ENCODE measurements at places on chromosomes 5 and 9.
A peak's percentile ranks its signal among the peaks of the same experiment; 100 is the strongest.

DNA sequence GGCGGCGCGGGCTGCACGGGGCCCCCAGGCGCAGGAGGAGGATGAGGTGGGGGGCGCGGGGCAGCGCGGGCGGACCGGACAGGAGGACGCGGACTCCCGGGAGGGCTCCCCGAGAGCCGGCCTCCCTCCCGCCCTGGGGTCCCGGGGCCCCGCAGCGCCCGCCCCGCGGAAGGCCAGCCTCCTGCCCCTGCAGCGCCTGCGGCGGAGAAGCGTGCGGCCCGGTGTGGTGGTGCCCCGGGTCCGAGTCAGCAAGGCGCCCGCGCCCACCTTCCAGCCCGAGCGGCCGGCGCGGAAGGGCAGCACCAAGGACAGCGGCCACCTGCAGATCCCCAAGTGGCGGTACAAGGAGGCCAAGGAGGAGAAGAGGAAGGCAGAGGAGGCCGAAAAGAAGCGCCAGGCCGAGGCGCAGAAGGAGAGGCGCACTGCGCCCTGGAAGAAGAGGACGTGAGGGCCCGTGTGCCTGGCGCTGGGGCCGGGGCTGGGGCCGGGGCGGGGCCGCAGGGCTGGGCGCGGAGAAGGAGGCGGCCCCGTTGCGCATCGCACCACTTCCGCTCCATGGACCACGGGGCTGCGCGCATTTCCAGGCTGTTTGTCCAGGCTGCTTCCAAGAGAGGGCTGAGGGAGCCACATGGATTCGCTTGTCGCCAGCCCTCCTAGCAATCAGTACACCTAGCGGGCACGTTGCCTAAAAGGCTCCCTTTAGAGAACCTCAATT is 86.0 kb downstream of the ANKRD33B start:
- DNase-seq, result peak; percentile 51

DNA sequence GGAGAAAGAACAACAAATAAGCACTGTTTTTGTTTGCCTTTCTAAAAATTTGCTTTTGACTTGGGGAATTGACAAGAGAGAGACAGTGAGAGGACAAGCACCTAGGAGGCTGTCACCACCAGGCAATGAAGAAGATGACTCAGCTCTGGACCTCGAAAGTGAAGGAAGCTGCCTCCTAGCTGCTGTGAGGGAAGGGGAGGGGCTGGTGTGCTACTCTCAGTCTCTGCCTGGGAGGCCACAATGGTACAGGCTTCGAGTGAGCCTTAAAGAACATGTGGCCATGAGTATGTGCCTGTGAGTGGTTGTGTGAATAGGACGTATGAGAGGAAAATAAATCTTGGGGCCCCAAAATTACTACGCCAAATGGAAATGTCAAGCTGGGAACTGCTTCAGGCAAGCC is 7.1 kb upstream of the PLK2 start:
- no peak for DNase-seq

DNA sequence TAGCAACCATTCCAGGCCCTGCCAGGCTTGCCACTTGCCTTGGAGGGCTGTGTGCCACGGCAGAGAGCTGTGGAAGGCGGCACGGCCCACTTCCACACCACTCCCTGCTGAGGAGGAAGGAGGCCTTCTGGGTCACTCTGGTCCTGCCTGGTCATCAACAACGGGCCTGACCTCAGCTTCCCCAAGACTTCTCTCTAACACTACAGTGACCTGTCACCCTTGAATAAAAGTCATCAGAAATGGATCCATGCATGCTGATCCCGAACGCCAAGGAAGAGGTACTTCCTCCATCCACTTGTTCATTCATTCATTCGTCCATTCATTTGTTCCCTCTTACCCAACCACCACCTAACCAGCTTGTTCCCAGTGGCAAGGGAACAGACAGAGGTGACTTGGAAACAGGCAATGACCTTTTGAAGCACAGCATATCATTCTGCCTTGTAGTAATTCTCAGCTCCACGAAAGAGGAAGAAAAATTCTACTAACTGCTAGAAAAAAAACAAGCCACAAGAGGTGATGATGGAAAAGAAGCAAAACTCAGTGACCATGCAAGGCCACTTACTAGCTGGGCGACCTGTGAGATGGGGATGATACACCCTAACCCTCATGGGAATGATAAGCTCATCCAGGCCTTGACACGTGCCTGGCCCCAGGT is 58.6 kb downstream of the STK10 start:
- no peak for DNase-seq

DNA sequence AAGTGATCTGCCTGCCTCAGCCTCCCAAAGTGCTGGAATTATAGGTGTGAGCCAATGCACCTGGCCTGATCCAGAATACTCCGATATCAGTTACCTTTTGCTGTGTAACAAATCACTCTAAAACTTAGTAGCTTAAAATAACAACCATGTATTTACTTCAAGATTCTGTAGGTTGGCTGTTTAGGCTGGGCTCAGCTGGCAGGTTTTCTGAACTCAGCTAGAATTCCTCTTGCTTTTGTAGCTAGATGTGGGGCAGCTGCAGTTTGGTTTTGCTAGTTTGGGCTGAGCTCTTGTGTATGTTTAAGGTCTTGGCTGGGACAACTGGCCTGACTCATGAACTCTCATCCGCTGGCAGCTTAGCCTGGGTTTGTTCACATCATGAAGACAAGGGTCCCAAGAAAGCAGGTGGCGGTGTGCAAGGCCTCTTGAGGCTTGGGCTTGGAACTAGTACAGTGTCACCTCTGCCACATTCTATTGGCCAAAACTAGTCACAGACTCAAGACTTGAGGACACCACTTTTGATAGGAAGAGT is 138.3 kb upstream of the SHB start:
- DNase-seq, result no peak

DNA sequence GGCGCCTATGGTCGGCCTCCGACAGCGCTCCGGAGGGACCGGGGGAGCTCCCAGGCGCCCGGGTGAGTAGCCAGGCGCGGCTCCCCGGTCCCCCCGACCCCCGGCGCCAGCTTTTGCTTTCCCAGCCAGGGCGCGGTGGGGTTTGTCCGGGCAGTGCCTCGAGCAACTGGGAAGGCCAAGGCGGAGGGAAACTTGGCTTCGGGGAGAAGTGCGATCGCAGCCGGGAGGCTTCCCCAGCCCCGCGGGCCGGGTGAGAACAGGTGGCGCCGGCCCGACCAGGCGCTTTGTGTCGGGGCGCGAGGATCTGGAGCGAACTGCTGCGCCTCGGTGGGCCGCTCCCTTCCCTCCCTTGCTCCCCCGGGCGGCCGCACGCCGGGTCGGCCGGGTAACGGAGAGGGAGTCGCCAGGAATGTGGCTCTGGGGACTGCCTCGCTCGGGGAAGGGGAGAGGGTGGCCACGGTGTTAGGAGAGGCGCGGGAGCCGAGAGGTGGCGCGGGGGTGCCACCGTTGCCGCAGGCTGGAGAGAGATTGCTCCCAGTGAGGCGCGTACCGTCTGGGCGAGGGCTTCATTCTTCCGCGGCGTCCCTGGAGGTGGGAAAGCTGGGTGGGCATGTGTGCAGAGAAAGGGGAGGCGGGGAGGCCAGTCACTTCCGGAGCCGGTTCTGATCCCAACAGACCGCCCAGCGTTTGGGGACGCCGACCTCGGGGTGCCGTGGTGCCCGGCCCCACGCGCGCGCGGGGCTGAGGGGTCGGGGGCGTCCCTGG is 561 bp downstream of the DAPK1 start:
- peak; percentile 63 for DNase-seq

GRCh38 chr5:95801961-95802360 is 20.6 kb downstream of the GLRX start:
- DNase-seq, result no peak

DNA sequence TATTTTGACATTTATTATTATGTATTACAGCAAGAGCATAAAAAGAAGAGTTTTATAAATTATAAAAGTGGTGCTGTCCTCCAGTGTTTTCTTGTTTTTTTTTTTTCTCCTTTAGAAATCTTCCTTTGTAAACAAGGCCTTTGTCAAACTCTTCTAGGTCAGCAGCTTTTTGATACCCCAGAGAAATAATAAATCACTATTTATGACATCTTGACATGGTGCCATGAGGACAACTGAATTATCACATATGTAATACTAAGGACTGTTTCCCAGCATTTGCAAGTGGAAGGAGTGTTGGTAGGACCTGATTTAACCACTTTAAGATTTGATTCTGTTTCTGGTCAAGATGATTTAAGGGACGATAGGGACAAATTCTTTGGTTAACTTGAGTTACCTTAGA is 4.6 kb downstream of the SMARCA2 start:
- DNase-seq, result no peak

DNA sequence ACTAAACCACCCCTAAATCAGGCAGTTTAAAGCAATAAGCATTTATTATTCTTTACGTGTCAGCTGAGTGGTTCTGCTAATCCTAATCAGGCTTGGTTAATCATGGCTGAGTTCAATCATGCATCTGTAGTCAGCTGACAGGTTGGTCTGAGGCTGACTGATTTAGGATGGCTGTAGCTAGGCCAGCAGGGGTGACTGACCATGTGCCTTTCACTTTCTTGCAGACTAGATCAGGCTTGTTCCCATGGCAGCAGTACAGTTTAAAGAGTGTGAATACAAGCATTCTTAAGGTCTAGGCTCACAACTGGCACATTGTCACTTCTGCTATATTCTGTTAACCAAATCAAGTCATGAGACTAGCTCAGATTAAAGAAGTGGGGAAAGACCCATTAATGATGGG is 16.1 kb upstream of the MPDZ start:
- no peak for DNase-seq

GRCh38 chr5:169065400-169065799 is 235.5 kb downstream of the SLIT3 start:
- DNase-seq, result no peak

DNA sequence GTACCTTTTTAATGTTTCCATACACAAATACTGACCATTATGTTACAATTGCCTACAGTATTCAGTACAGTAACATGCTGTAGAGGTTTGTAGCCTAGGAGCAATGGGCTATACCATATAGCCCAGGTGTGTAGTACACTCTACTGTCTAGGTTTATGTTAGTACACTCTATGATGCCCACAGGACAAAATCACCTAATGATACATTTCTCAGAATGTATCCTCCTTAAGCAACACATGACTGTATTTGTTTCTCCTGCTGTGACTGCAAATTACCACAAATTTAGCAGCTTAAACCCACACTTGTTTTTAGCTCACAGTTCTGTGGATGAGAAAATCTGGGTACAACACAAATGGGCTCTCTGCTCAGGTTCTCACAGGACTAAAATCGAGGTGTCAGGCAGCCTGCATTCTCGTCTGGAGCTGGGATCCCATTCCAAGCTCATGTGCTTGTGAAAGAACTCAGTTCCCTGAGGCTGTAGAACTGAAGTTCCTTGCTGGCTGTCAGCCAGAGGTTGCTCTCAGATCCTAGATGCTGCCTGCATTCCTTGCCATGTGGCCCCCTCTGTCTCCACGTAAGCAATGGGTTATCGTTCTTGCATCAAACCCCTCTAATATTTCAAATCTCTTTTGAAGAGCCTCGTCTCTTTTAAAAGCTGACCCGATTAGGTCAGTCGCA is 38.6 kb upstream of the PIK3R1 start:
- DNase-seq, result no peak

DNA sequence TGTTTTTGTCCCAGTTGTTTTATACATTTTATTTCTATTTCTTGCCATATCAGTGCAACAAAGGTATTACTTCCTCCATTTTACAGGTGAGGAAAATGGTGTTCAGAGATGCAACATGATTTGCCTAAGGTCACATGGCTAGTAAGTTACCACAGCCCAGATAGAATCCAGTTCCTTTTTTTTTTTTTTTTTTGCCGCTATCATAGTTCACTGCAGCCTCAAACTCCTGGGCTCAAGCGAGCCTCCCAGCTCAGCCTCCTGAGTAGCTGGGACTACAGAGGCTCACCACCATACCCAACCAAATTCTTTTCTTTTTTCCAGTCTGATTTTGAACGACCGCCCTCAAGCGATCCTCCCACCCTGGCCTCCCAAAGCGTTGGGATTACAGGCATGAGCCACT is 480 bp upstream of the CCDC69 start:
- DNase-seq, result no peak

- no peak for DNase-seq
Measured at GRCh38 chr9:1938135-1938534, 77.0 kb upstream of the SMARCA2 start.

DNA sequence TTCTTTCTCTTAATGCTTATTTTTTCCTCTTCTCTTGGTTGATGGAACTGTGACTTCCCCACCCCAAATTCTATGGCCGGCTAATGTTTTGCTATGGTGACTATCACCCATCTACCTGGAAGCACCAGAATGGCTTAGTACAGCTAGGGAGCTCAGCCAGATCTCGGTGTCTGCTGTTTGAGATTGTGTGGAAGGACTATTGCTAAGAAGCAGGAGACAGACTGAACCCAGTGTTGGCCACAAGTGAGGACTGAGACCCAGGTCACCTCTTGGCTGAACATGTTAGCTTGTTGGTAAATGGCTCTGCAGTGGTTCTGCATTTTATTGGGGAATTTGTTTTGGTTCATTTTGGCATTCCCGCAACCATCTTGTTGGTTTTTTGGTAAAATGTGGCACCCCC is 2.7 kb downstream of the PRRC2B start:
- no peak for DNase-seq

GRCh38 chr5:147427521-147428401 is 82.1 kb downstream of the DPYSL3 start:
- DNase-seq, result no peak
